ENCODE measurements at places on chromosomes 16 and 17.

GRCh38 chr17:12627781-12628451 lies 37.8 kb upstream of the MYOCD start:
- DNase-seq: no peak

DNA sequence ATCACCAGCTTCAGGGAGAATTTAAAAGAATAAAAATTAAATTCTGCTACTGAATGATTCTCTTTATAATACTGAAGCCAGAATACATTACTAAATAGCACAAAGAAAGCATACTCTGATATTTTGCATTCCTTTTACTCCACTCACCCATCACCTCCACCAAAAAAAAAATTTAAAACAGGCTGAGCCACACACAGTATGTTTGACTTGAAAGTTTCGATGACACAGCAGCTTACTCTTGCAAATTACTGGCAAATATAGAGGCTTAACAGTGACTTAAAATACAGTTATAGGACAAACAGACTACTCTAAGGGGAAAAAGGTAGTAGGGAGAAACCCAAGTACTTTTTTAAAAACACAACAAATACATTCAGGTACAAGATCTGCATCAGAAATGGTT lies 39.2 kb downstream of the GPATCH8 start:
- no peak for DNase-seq

DNA sequence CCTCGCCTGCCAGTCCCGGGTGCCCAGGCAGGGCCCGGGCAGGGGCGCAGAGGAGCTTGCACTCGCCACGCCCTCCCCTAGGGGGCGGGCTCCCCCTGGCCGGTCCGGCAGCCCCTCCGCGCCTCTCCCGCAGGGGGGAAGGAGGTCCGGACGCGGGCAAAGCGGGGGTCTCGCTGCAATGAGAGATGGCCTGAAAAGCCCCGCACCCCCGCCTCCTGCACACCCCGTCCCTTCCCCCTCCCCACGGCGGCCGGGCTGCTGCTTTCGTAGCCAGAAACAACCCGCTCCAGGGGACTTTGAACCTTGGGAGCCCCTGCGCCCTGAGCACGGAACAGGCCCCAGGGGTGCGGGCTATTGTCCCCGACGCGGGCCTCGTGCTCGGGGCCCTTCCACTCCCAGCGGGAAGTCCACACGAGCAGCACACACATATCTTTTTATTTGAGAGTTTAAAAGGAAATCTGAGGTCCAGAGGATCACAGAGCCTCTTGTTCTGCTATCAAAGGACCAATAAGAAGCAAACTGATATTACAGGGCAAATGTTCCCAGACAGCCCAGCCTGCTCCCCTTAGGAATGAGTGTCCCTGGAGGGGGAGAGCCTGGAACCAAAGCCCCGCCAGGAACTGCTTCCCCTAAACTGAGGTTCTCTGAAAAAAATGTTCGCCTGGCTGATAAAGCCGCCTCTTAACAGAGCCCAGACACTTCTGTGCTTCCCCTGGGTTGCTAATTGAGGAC lies 5.8 kb upstream of the CBX4 start:
- DNase-seq: no peak

- DNase-seq: no peak
These were observed 35.9 kb downstream of the DNAJA2 start for GRCh38 chr16:46937536-46937935.

GRCh38 chr17:79001190-79002020 lies 8.2 kb downstream of the CANT1 start:
- no peak for DNase-seq

- no peak for DNase-seq
These were observed at the start of gene TLCD3B for GRCh38 chr16:30030841-30031413. Gene TLCD3B, minus strand, starts transcription at chr16:30031271. Its CDS starts 744 bp downstream, at chr16:30030527.

DNA sequence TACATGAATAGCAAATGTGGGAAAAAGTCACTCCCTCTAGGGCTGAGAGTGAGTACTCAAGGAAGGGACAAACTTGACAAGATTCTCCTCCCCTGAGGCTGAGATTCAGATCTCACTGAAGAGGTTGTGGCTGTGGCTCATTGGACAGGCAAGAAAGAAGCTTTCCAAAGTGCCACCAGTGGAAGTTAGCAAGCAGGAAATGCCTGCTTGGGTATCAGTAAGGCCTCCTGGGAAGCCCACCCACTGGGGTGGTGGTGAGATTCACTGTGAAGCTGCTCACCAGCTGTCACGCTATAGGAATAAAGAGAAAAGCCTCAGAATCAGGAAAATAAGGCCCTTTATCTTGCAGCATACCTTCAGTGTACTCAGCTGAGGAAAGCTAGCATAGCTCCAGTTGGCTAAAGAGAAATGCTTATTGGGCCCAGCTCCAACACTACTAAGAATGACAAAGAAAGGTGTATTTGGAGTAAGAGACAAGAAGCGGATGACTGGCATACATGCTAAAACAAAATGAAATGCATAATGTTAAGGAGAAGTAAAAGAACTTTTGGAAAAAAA lies 274.4 kb upstream of the TOM1L1 start:
- no peak for DNase-seq

DNA sequence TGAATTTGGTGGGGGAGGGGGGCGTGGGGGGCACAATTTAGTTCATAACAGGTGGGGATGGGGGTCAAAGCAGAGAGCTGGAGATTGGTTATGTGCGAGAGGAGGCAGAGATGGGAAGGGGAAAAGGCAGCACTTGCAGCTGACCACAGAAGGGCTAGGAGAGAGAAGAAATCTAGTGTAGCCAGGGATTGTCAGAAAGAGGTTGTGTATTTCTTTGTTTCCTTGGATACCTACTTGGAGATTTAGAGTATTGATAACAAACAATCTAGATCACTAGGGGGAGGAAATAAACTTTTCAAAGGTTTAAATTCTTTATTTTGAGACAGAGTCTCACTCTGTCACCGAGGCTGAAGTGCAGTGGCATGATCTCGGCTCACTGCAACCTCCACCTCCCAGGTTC lies 47.1 kb upstream of the YPEL2 start:
- DNase-seq: no peak

DNA sequence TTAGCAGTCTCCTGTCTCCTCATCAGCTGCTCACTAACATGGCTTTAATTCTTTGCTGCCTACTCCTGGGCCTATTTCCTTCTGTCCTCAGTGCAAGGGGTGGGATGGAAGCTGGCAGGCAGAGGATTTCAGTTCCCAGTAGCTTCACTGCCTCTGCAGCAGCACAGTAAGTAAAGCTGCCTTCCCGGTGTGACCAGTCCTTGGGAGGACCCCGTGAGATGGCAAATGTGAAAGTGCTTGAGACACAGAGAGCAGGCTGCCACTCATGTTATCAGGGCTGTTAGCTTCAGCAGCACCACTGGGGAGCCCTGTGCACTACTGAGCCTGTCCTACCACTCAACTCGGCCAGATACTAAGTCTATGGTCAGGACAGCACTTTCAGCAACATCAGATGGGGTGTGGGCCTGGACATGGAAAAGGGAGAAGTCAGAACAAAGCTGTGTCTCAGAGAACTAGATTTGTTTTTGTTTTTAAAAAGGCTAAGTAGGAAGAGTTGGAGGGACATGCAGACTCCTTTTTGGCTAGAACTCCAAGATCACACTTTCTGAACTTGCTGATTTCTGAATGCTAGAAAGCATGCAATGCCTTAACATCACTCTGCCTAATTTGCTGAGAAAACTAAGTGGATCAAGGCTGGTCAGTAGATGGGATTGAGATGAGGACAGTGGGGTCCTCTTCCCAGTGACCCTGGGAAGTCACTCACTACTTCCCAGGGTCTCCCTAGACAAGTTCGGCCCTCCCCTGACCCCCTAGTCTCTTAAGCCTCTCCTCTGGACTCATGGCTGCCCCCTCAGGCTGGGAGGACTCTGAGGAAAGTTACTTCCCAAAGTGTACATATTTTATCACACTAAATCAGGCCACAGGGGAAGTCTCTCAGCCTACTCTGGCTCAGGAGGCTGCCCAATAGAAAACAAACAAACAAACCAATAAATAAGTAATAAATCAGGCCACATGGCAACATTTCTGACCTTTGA lies 1.1 kb downstream of the ACSF2 start:
- no peak for DNase-seq

- no peak for DNase-seq
These were observed 19.4 kb upstream of the ABCA3 start for GRCh38 chr16:2359919-2360318.
